ENCODE measurements at places on chromosomes 2 and 18. TPM values are rescaled to one million over a fixed set of nuclear protein-coding genes. Genes with fewer than 3 reads are reported as not detected.

Gene TRIM43
- total RNA-seq: not detected

Gene IKZF2
- 1.6 TPM for total RNA-seq

Gene RGPD4
- total RNA-seq: 0.19 TPM

Gene DNAJC27
- total RNA-seq: 6.0 TPM

Gene C2orf80
- total RNA-seq: not detected

Gene NOL4
- total RNA-seq: not detected

Gene DYNAP
- not detected for total RNA-seq

Gene SF3B1
- 248 TPM for total RNA-seq

Gene CCDC74B
- total RNA-seq: 4.1 TPM

Gene GPR39
- not detected for total RNA-seq

- DNase-seq: peak; percentile 2
Measured at GRCh38 chr2:240931319-240931949, 25.3 kb downstream of the CROCC2 start.

DNA sequence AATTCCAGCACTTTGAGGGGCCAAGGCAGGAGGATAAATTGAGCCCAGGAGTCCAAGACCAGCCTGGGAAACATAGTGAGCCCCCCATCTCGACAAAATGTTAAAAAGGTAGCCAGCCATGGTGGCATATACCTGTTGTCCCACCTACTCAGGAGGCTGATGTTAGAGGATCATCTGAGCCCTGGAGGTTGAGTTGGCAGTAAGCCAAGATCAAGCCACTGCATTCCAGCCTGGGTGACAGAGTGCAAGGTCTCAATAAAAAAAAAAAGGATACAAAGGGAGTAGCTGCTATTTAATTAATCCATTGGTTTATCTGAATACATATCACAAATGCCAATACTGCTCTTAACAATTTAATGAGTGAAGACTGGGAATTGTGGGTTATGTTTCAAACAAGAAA is 327.8 kb downstream of the CPS1 start:
- DNase-seq: no peak

GRCh38 chr2:47803363-47803762 is 20.4 kb downstream of the MSH6 start:
- DNase-seq: no peak

GRCh38 chr2:147925886-147926285 is 81.1 kb downstream of the ACVR2A start:
- no peak for DNase-seq

DNA sequence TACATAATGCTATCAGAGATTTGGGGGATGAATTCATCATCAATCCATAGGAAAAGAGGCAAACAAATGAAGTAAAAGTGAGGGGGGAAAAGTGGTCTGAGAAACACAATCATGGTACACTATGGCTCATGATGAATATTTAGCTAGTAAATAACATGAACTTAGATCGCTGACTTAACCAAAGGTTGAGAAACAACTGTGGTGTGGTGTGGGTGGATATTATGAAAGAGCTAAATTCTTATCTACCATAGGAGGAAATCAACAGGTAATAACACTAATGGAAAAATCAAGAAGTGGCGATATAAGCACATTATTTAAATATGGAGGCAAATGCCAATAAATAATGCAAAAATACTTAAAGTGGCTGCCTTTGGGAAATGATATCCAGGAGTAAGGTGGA is 12.2 kb upstream of the TPRKB start:
- DNase-seq: no peak

- no peak for DNase-seq
Measured at GRCh38 chr2:727071-727470, 49.9 kb upstream of the TMEM18 start.

GRCh38 chr2:130842770-130843169 is 6.1 kb downstream of the ARHGEF4 start:
- DNase-seq: no peak

- no peak for DNase-seq
Measured at GRCh38 chr2:46518861-46519260, 39.5 kb downstream of the TMEM247 start.

- peak; percentile 58 for DNase-seq
Measured at GRCh38 chr18:63422864-63423304, 608 bp upstream of the VPS4B start.

DNA sequence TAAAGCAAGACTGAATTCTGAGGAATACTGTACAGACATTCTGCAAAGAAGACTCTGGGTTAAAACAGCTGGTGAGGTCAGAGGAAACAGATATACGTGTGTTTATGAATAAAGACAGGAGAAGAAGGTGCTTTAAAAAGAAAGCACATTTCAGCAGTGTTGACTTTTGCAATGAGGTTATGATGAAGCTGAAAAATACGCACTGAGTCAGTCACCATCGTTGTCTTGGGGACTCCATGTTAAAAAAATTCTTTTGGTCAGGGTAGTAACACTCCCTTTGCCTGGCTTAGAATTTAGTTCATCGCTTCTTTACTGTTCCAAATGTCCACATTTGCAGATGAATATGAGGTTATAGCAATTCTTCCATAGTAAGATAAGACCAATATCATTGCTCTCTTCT is 1049.0 kb downstream of the TSN start:
- no peak for DNase-seq

DNA sequence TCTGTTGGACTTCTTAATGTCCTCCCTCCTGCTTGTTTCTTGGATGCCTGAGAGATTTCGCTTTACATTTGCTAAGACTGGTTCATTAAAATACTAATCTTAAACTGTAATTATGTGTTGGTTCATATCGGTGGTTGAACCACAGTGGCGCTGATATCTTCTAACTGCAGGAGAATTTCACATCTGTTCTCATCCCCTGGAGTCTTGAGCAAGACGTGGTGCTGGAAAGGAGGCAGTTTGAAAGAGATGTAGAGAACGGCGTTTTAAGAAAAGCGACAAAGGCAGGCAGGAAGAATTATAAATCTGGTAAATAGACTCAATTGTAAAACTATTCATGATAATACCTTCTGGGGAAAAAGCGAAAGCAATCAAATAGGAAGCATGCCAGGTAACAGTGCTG is 79.5 kb downstream of the NXPH2 start:
- DNase-seq: no peak

DNA sequence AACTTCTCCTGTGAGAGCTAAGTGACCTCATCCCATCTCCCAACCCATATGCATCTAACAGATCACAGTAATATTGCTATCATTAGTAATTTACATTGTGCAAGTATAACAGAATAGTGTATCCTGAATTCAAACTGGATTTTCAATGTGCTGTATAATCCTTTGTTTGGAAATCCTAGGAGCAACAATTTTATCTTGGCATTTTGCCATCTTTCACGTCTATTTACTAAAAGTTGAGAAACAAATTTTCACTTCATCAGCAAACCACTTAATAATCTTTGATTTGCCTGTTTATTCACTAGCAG is 3.8 kb downstream of the HNRNPLL start:
- no peak for DNase-seq

DNA sequence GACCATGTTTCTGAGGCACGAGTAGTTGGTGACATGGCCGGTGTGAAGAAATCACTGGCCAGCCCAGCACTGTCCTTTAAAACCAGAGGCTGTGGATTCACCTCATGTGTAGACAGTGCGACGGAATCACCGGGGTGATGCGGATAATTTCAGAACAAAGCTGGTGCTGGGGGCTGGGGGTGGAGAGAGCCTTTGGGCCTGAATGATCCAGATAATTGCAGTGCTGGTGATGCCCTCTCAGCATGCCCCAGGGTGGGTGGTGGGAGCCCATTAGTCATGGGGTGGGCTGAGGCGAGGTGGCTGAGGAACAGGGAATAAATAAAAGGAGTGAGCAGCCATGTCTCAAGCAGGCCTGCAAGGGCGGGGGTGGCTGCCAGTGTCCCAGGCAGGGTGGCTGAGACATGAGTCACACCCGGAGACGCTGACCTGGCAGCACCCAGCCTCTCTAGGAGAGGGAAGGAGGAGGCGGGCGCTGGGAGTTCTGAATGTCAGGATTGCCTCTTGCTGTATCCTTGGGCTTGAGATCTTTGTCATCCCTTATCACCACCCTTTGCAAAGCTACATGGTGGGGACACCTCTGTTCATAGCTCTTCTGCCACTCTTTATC is 151.1 kb upstream of the MSH6 start:
- DNase-seq: no peak

DNA sequence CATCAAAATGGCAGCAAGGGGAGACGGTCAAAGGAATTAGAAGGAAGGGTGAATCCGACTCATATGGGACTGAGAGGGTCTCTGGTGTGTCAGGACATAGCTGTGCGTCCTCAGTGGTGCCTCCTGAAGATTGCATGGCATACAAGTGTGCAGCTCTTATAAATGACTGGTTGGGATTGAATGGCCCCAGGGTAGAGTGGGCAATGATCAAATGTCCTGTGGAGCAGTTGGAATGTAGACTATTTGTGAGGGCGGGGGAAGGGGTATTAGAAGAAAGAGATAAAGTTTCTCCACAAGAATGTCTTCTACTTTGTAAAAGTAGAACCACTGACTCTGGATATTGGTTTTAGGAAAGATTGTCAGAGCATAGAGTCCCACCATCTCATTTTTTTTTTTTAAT is 24.6 kb downstream of the CTLA4 start:
- DNase-seq: no peak

DNA sequence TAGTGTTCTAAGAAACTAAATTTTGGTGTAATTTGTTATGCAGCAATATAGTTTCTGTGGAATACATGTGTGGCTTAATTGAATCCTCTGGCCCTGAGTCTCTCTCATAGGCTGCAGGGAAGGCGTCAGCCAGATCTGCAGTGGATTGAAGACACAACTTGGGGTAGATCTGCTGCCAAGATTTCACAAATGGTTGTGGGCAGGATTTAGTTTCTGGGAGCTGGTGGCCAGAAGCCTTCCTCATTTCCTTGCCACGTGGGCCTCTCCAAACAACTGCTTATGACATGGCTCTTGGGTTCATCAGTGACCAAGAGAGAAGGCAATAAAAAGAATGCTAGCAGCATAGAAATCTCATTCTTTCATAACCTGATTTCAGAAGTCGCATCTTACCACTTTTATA is 28.2 kb downstream of the CCDC102B start:
- DNase-seq: no peak

GRCh38 chr2:220198896-220199295 is 571.5 kb downstream of the SLC4A3 start:
- no peak for DNase-seq

- DNase-seq: no peak
Measured at GRCh38 chr2:84771251-84771650, 109.6 kb downstream of the TRABD2A start.

DNA sequence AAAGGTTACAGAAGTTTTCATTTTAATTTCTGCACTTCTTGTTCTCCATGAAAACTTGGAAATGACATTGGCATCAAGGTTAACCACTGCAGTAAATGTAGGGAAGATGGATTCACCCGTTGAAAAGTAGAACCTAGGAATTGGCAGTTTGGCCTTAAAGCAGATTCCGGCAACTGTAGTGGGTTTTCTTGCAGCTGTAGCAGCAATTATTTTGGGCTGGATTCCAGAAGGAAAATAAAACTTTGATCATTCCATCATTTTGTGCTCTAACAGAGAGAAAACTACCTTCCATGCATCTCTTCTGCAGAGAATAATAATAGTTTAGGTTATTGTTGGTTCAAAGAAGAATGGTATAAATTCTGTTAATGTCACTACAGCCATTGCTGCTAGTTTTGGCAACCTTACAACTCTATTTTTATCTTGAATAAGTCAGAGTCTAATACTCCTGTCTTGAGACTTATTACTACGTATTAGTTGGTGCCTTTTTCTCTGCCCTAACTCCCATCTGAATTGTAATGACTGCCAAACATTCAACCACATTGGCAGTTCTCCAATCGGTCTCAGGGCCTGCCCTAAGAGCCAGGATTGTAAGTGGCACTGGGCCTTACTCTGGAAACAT is 178.1 kb upstream of the PIEZO2 start:
- no peak for DNase-seq

DNA sequence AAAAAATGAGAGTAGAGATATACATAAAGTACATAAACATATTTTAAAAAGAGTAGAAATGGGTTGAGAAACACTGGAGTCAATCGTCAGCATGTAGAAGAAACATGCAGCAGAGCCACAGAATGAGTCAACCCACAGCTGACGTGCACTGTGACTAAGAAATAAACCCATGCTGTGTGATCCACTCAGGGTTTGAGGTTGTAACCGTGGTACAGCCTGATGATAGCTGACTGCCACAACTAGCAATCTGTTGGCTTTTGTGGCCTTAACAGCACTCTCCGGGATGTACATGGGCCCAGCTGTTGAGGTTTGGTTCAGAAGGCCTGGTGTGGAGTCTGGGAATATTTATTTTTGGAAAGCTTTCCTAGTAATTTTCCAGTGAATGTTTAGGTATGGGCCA is 554.4 kb upstream of the MEX3C start:
- DNase-seq: no peak

- DNase-seq: no peak
Measured at GRCh38 chr2:8636721-8637636, 44.9 kb upstream of the ID2 start.

DNA sequence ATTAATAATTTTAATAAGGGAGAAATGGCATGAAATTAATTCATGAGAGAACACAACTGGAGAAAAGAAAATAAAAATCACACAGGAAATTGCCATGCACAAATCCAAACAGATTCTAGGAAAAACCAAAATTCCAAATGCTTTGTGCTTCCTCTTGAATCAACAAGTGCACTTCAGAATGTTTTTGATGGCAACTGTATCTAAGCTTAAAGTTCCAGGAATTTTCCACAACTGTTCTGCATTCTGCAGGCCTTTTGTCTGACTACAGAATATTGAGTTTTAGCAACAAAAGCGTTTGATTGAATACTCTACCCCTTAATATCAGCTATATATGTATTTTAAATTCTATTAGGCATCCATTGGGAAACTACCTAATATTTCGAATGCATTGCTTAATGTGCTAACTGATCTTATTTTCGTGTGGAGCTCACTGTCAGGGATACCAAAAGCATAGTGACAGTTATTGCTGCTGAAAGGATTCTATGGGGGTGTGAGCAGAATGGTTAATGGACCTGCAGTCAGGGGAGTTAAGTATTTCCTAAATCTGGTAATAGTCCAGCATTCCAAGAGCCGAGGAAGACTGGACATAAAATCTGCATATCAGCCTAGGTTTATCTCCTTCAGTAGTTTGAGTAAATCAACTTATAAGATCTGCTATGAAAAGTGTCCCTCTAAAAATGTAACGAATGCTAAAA is 482.7 kb upstream of the POU3F3 start:
- DNase-seq: no peak

GRCh38 chr18:57801761-57802212 is 1.3 kb downstream of the ATP8B1 start:
- no peak for DNase-seq

GRCh38 chr2:25489631-25490030 is 147.9 kb upstream of the DNMT3A start:
- DNase-seq: no peak

DNA sequence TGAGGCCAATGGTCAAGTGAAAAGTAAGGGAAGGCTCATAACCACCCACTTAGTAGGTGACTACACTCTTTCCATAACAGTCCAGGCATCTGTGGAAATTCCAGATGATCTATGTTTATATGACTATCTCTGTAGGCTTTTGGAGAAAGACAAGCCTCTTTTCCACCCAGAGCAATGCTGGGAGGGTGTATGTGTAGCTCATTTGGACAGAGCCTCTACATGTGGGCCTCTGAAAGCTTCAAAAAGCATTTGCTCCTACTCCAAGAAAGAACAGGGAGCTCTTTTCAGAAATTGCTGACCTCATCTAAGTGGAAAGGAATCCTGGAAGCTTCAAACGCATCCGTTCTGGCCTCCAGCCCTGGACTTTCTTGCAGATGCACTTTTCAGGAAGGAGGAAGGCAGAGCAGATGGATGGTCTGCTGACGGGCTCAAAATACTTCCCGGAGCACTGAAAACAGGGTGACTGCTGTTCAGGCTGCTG is 308.7 kb downstream of the LRATD1 start:
- no peak for DNase-seq

Measured in activated naive CD4-positive, alpha-beta T cell treated with anti-CD3 and anti-CD28 coated beads for 36 hours (primary cell).